Mucosa of gallbladder (tissue), 1 donor: ENCODE measurements at places on chromosomes 1 and 21.

GRCh38 chr1:6937048-6937447 lies 151.8 kb downstream of the CAMTA1 start:
- DNase-seq, result no peak

GRCh38 chr1:209455145-209455544 lies 128.4 kb upstream of the CAMK1G start:
- no peak for DNase-seq

GRCh38 chr1:204915861-204916495 lies 45.3 kb downstream of the NFASC start:
- no peak for DNase-seq

GRCh38 chr1:30754684-30755171 lies 2.8 kb downstream of the LAPTM5 start:
- DNase-seq, result no peak

GRCh38 chr21:15414057-15414456 lies 315.7 kb upstream of the USP25 start:
- no peak for DNase-seq

GRCh38 chr1:230090194-230090711 lies 23.2 kb downstream of the GALNT2 start:
- DNase-seq, result no peak

DNA sequence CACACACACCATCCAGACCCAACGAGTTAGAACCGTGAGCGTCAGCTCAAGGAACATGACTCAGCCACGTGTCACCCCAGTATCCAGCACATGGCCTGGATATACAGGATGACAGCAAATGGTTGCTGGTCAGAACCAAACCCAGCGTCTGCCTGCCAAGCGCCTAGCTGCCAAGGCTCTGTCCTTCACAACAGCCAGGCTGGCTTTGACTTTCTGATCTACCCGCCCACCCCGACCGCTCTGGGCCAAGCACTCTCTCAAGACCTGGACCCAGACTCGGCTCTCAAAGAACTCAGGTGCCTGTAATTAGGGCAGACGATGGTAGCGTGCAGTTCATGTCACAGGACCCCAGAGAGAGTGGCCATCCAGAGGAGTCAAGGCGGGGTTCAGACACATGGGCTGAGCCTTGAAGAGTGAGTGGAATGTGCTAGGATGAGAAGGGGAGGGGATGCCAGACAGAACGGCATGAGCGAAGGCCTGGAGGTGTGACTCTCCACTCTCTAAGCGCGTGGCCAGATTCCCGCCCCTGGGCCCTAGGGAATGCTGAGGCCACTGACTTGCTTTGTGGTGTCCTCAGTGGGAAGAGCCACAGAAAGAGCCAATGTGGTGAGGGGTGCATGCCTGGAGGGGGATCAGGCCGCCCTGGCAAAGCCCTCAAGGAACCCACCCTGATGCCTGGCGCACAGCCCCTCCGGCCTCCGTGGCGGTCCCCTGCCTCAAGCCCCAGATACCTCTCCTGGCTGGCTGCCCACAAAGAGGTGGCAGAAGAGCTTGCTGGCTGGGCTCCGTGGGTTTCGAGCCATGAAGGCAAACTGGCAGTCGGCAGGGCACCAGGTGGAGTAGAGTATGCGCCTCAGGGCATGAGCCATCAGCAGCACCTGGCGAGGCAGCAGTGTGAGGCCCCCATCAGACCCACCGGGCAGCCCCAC lies 7.0 kb downstream of the SH2D5 start:
- no peak for DNase-seq

- DNase-seq, result no peak
Measured at GRCh38 chr21:41840880-41841279, 38.3 kb downstream of the PRDM15 start.

GRCh38 chr1:7516341-7516740 lies 254.8 kb upstream of the VAMP3 start:
- DNase-seq, result no peak

DNA sequence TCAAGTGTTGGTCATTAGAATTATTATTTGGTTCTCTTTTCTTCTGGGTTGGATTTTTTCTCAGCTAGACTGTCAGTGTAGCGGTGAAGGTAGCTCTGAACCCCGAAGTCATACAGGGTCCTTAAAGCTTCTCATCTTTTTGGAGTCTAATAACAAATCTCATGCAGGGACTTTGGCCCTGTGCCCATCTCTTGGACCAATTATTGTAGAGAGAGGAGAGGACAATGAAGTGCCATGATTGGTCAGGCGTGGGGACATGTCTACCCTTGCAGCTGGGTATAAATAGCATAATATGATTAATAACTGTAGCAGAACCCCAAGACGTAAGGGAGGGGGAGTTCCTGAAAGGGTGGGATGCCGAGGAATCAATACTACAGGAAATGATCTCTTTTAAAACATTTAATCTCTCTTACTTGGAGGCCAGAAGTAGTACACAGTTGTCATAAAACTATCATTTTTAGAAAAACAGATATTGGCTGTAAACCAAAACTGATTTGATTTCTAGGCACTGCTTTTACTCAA lies 8.8 kb downstream of the MAGI3 start:
- DNase-seq, result no peak

GRCh38 chr1:154797175-154797574 lies 72.9 kb downstream of the KCNN3 start:
- no peak for DNase-seq

- DNase-seq, result no peak
Measured at GRCh38 chr1:201430776-201431175, 9.2 kb upstream of the TNNI1 start.

GRCh38 chr1:184805667-184806295 lies 51.1 kb upstream of the EDEM3 start:
- peak; percentile 92 for DNase-seq

GRCh38 chr21:38343691-38344090 lies 86.9 kb downstream of the KCNJ15 start:
- peak; percentile 83 for DNase-seq

DNA sequence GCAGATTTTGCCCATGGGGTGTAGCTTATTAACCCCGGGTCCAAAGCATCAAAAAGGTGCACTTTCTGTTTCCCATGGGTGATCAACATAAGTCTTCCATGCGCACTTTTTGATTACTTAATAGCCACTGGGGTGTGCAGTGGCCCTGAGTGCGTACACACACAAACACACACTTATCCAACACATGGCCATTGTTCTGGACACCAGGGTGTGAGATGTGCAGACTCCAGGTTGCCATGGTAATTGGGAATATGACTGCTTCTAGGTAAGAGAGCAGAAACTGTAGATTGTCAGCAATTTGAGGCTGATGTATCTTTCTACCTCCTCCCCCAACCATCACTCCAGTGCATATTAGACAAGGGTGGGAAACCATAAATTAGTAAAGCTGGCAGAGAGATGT lies 68.8 kb downstream of the MAB21L3 start:
- no peak for DNase-seq

- no peak for DNase-seq
Measured at GRCh38 chr1:33784876-33785275, 79.0 kb upstream of the HMGB4 start.

GRCh38 chr21:26147535-26147934 lies 23.0 kb downstream of the APP start:
- DNase-seq, result no peak

GRCh38 chr1:29197590-29197924 lies 15.9 kb upstream of the SRSF4 start:
- DNase-seq, result peak; percentile 43

- no peak for DNase-seq
Measured at GRCh38 chr1:27427329-27427728, 34.9 kb downstream of the GPR3 start.

GRCh38 chr1:47568763-47569162 lies 130.9 kb downstream of the FOXD2 start:
- no peak for DNase-seq

DNA sequence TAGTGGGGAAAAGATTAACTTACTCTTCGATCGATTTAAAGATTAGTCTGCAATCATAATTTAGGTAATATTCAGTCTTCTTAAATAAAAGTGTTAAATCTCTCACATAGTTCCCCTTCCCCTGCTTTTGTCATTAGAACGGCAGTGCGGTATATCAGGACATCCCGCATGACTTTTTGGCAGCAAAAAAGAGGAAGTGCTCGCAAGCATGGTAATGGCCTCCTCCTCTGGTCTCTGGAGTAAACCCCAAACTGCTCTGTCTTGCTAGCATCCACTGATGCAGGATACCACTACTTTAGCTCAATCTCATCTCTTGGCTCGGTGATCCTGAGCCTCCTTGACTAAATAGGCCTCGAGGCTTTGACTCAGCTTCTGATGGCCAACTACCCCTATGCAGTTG lies 78.7 kb upstream of the VAV3 start:
- no peak for DNase-seq

DNA sequence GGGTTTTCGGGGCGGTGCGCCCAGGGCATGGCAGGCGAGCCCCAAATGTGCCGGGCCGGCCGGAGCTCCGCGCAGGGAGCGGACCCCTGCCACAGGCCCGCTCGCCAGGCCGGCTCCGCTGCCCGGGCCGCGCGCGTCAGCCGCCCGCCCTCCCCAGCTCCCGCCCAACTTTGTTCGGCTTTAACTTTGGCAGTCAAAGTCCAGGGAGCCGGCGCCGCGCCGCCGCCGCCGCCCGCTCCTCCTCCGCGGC lies 488 bp downstream of the SLC35D1 start:
- no peak for DNase-seq

DNA sequence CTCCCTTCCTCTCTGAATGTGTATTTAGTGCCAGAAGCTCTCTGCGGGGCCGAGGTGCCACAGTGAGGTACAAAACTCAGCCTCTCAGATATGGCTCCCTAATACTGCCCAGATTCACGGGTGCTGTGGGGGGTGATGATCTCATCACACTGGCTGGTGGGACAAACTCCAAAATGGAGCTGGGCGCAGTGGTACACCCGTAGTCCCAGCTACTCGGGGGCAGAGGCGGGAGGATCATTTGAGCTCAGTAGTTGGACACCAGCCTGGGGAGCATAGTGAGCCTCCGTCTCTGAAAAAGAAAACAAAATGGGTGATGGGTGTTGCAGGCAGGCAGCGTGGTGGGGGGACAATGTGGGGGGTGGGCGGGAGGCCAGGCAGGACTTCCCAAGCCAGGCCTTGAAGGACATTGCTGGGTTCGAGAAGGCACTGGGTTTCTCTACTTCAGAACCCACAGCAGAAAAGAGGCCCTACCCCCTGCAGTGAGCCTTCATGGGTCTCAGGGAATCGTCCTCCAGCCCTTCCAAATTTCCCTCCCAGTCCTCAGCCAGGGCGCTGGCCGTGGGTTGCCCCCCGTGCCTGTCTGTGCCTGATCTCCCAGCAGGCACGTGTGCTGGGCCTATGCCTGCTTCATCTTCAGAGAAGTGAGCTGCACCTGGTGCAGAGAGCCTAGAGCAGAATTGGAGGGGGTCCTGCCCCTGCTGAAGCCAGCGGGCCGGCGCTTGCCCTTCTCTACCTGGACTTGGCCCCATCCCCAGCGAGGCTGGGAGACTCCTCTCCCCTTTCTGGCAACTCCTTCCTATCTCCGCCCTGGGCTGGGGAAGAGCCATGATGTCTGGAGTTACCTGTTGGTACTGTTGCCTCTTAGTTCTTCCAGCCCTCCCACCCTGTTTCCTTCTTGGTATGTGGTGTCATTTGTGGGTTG lies 14.0 kb downstream of the H6PD start:
- no peak for DNase-seq

DNA sequence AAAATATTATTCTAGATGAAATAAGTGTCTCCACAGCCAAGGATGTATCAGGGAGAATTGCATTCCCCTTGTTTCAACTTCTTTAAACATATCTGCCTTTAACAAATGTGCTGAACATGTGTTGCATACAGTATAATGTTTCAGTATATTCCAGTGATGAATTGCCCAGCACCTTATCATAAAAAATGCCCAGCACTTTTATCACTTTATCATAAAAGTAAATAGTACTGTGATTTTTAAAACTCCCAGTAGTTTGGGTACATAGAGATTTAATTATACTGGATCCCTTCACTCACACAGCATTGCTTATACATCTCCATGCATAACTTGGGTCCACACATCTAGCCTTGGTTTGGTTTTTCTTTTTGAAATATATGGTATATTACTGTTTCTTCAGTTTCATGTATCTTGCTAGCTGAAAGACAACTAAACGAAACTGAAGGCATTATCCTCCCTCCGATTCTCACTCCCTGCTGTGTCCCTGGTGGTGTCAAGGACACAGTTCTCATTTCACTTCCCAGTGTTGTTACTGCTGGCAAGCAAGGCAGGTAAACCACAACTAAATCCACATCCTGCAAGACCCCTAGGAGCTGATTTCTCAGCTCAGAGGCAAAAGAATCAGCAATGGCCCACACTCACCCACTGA lies 118.2 kb upstream of the SLC44A3 start:
- DNase-seq, result no peak

DNA sequence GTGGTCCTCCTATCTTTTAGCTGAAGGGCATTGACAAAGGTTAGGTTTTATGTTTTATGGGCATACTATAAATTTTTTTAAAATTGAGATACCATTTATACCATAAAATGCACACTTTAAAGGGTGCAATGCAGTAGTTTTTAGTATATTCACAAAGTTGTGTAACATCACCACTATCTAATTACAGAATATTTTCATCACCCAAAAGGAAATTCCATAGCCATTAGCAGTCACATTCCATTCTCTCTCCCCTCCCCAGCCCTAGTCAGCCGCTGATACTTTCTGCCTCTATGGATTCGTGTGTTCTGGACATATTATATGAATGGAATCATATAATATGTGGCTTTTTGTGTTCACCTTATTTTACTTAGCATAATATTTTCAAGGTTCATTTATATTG lies 135.8 kb upstream of the B3GALT2 start:
- no peak for DNase-seq

- DNase-seq, result no peak
Measured at GRCh38 chr21:46613391-46613790, 8.5 kb upstream of the S100B start.

DNA sequence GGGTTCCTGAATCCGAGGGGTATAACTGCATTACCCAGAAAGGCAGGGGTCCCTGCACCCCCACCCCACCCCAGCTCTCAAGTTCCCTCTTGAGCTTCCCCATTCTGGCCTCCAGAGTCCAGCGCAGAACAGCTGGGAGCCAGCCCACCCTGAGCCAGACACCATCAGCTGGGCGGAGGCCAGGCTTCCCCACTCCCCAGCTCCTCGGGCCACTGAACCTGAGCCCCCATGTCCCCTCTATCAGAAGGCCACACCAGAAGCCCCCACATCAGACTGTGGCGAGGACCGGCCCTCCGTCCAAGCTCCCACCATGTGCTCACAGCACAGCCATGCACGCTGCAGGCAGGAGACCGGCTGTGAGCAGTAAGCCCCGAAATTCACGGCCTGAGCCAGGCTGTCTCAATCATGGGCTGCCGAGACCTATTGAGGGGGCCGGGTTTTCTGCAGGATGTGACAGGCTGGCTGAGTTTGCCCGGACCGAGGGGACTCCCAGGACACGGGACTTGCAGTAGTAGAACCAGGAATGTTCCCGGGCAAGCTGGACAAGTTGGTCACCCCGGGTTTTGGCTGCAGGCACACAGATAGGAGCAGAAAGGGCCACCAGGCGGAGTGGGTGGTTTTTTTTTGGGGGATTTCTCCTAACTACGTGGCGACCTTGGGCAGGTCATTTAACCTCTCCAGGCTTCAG lies 25.5 kb upstream of the TNFRSF1B start:
- DNase-seq, result no peak

DNA sequence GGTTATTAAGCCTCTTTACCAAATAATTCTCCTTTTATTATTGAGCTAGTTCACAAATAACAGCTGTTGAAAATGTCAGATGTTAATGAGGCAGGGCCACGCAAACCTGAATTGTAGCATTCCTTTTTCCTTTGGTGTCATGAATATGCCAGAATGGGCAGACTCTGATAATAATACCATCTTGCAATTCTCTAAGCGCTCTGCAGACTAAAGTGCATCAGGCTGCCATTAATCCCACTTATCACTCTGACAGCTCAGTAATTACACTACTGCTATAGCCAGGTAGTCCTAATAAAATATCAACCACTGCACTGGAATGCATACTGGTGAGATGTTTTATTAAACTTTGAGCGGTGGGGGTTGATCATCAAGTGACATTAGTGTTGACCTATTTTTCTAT lies 177.7 kb downstream of the DPYD start:
- DNase-seq, result no peak
